RWPE1 (cell line): ENCODE measurements at places on chromosomes 3 and 15.

DNA sequence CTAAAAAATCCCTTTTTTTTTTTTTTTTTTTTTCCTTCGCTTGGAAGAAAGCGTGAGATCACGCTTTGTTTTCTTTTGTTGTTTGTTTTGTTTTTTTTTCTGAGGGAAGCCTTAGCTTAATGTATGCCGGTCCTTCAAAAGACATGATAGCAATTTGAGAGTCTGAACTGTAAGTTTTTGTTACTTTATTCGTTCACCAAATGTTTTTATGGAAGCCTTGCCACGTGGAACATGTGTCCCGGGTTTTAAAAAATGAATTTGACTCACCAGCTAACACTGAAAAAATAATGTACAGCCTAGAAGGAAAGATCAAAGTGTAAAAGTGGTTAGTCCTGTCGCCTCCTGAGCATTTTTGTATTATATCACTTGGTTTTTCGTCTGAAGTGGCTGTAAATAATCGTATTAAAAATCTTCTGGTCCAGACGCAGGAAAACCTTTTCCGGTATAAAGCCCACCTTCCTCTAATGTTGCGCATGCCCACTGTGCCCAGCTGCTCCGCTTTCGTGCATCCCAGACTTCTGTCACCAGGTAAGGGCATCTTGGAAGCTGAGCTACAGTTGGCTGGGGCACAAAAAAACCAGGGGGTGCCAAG, 795 bp upstream of the MYNN start:
- DNase-seq = peak; percentile 54

DNA sequence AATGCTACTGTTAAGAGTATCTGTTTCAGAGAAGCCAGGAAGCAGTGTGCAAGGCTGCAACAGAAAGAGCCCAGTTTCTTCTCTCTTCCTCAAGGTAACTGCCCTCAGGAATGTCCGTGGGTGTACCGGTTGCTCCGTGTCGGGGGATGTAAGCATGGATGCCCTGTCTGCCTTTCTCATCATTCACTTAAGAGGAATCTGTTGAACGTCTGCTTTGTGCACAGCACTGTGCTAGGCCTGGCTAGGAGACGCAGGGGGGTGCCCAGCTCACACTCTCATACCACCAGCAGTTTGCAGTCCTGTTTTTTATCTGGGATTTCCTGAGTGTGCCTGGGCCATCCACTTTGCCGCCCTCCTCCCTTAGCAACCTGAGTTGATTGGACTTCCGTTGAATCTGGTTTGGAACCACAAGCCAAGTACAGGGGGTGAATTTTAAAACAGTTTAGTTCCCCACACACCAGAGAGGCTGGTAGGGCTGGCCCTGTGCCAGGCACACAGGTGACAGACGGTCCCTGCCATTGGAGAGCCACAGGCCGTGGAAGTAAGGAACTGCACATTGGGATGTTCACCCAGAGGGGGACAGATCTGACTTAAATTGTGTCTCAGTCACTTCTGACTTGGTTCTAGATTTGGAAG, 11.2 kb downstream of the BOC start:
- DNase-seq = no peak

DNA sequence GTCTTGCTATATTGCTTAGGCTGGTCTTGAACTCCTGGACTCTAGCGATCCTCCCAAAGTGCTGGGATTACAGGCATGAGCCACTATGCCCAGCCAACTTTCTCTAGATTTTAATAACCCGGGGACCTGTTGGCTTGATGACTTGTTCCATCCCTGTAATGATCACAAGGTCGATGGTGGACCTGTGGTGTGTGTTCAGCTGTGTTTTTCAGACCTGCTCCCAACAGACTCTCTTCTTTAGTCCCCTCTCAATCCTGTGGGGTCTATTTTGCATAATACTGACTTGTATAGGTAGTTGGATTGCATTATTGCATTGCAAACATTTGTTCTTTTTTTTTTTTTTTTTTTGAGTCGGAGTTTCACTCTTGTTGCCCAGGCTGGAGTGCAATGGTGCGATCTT, 1.9 kb downstream of the MAP2K1 start:
- DNase-seq = no peak

DNA sequence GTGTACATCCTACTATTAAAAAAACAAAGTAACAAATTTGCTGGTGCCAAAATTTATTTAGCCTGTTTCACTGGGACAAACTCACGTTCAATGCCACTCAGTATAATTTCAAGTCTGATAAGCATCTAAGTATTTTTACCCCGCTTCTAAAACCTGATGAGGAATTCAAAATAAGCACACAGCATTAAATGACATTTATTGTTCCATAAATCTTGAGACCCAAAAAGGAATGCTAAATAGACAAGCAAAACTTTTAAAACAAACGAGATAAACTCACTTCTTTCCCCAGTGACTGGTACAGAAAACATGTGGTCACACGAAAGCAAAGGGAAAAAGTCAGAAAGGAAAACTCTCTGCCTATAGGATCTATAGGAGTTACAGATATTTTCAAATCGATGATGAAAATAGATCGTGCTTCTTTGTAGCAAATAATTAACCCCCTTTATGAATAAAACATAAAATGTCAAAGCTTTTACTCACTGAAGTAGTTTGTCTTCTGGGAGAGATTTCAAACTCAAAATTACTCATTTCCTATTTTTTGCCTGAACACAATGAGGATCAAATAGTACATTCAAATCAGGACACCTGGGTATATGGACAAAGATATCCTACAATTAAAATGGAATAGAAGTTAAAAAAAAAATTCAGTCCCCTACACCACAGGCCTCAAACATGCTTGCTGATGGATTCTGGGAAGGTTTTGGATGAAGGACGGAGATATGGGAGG, 51.7 kb downstream of the UBP1 start:
- DNase-seq = no peak

GRCh38 chr3:16059711-16060357, 114.6 kb upstream of the GALNT15 start:
- DNase-seq = peak; percentile 20

GRCh38 chr3:86785386-86785785, 205.6 kb downstream of the VGLL3 start:
- DNase-seq = peak; percentile 6

- no peak for DNase-seq
Measured at GRCh38 chr3:44186111-44186672, 55.5 kb upstream of the TOPAZ1 start.

DNA sequence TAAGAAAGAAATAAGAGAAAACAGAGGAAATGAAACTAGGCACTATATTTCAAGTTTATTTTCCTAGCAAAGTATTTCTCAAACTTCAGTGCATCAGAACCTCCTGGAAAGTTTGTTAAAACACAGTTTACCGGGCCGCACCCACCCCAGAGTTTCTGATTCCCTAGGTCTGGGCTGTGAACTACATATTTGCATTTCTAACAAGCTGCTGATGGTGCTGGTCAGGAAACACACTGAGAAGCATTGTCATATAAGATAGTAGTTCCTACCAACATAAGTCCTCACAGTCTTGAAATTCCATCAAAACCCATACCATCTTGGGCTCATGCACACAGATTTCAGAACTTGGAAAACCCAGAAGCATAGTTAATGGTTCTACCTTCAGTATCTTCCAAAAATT, 8.3 kb downstream of the SLC9A9 start:
- DNase-seq = no peak

GRCh38 chr3:127304121-127304744, 16.4 kb upstream of the PRR20G start:
- DNase-seq = peak; percentile 63

DNA sequence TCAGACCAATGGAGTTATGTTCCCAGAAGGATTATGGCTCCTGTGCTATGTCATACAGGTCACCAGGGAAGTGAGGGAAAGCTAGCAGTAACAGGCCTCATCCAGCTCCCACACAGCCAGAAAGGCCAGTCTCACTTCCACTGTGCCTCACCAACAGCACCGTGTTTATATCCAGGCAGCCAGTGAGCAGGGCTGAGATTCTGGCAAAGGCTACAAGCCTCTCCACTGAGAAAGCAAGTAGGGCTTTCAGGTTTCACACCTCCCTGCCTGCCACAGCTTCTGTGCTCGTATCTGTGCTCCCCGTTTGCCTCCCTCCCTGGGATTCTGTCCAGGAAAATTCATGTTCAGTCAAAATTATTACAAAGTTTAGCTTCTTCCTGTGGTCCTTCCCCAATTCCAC, 14.9 kb upstream of the CFAP20DC start:
- DNase-seq = no peak

GRCh38 chr3:114022145-114022802, 34.1 kb downstream of the CCDC191 start:
- DNase-seq = no peak

- DNase-seq = no peak
Measured at GRCh38 chr3:7423995-7424394, 563.1 kb downstream of the GRM7 start.

- no peak for DNase-seq
Measured at GRCh38 chr15:92922418-92923002, 22.4 kb downstream of the CHD2 start.

DNA sequence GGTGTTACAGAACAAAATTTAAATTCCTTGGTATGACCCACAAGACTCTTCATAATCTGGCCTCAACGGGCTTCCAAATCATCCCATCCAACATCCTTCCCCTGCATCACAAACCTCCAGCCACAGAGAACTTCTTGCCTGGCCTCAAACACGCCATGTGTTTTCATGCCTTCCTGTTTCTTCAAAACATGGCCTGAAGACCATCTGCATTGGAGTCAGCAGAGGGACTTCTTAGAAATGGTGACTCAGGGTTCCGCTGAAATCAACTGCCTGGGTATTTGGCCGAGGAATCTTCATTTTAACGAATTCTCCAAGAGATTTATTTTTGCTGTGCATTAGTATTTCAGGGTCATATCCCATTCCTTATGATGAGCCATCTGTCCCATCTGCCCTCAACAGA, 138.1 kb upstream of the RAP2B start:
- no peak for DNase-seq

DNA sequence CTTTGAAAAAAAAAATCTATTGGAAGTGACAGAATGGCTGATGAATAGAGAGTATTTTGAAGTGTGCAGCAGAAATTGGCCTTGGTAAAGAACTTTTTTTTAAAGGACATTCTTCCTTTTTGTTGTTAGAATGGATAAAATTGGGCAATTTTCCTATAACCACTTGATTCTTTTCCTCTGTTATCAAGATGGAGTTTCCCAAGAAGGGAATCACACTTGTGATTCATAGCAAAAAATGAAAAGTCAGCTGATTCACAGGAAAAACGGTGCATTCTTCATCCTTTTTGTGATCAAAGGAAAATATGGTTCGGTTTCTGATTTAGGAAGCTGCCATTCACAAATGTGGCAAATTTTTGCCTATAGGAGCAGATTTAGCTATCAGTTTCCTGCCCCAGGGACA, 486.8 kb downstream of the GBE1 start:
- no peak for DNase-seq
